ENCODE measurements at places on chromosomes 7 and 10. TPM values are rescaled to one million over a fixed set of nuclear protein-coding genes. Genes with fewer than 3 reads are reported as not detected.

DNA sequence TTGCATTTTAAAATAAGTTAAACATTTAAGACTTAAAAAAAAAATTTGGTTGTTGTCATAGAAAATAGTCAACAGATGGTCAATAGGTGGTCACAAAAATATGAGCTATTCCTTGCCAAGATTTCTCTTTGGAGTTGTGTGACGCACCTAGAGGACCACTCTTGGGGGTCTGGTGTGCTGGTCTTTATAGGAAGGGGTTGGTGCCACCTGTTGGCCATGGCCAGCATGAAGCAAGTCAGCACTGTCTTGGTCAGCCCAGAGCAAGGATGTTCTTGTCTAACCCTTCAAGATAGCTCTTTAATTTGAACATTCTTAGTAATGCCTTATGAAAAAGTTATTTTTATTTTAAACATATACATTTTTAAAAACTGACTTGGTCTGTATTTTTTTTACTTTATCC, 267.9 kb upstream of the CNTNAP2 start:
- no peaks in the 10 kb centered on the region for H3K36me3 ChIP-seq
- no peaks in the 10 kb centered on the region for H3K27me3 ChIP-seq
- no peak for DNase-seq
- no peak overlapping the region for H3K27ac ChIP-seq
- H3K4me1 ChIP-seq = no peaks in the 10 kb centered on the region

Gene LRRC17
- total RNA-seq = not detected

GRCh38 chr10:125398270-125398669, 237.9 kb upstream of the CTBP2 start:
- H3K4me1 ChIP-seq = no peaks in the 10 kb centered on the region
- H3K27ac ChIP-seq = no peak overlapping the region

DNA sequence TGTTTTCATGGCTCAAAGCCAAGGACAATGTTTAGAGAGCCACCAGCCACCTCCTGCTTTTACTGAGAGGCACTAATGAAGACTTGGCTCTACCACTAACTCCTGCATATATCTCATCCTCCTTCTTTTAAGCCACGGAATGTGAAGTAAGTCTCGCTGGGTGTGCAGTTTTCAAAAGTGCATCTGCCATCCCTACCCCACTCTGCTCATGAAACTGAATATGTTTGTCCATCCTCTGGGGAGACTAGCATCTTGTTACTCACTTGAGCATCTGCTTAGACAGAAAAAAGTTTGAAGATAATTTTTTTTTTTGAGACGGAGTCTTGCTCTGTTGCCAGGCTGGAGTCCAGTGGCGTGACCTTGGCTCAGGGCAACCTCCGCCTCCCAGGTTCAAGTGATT, 40.8 kb downstream of the EPDR1 start:
- no peak overlapping the region for H3K4me3 ChIP-seq
- H3K36me3 ChIP-seq = no peaks in the 10 kb centered on the region
- no peaks in the 10 kb centered on the region for H3K4me1 ChIP-seq

- no peaks in the 10 kb centered on the region for H3K36me3 ChIP-seq
- H3K27ac ChIP-seq = no peak overlapping the region
- no peaks in the 10 kb centered on the region for H3K4me1 ChIP-seq
- no peak overlapping the region for H3K4me3 ChIP-seq
These were observed 124.7 kb downstream of the BICC1 start for GRCh38 chr10:58637352-58637751.
